ENCODE measurements at places on chromosomes 2 and 18.

- DNase-seq, result no peak
Observed at GRCh38 chr2:199907008-199907714, 3.9 kb upstream of the C2orf69 start.

GRCh38 chr2:226079196-226079595 lies 679.7 kb downstream of the NYAP2 start:
- DNase-seq, result no peak

GRCh38 chr2:38829971-38830370 lies 45.8 kb downstream of the DHX57 start:
- DNase-seq, result no peak

DNA sequence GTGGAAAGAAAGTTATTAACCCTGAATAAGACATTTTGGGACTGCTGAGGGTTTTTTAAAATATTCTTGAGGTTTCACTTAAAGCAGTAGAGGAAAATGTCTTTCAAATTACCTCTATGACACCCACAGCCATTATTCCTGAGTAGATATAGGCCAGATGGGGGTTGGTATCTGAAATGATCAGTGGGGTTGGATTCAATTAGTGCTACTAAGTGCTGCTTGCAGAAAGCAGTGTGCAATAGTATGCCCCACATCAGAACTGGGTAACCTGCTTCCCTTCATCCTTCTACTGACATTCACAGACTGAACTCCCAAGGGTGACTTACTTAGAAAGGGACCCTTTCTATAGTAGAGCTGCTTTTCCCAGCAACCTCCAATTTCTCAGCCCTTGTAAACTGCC lies 7.3 kb upstream of the ETAA1 start:
- no peak for DNase-seq

- no peak for DNase-seq
Observed at GRCh38 chr2:33765122-33765521, 166.0 kb upstream of the FAM98A start.

GRCh38 chr18:23422751-23423418 lies 30.2 kb upstream of the RIOK3 start:
- DNase-seq, result no peak

DNA sequence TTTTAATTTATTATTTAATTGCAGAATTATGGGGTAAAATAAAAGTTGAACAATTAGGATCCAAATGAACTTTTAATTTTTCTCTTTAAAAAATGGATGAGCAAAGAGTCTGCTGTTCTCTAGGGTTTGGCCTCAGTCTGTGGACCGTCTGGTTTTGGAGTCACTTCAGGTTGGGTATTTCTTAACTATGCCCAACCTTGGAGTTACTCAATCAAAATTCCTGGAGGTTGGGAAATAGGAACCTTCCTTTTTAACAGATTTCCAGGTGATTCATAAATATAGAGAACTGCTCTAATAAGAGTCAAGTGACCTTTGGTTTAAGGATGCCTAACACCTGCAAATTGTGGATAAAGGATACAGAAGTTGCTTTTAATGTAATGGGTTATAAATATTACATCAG lies 241.5 kb upstream of the GCFC2 start:
- DNase-seq, result no peak

DNA sequence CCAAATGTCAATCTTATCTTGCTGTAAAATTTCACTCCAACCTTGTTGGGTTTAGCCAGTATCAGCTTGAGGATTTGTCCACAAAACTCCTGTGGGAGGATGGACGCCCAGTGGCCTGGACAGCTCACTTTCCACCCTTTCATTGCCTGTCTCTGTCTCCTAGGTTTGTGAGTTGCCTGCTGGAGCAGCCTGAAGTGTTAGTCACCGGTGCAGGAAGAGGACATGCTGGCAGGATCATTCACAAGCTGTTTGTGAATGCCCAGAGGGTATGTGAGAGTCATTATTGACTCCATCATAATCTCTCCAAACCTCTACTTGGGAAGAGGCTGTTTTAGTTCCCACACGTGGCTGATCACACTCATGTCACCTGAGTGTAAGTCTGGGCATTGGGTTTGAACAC lies 112.3 kb downstream of the RAB3GAP1 start:
- no peak for DNase-seq

DNA sequence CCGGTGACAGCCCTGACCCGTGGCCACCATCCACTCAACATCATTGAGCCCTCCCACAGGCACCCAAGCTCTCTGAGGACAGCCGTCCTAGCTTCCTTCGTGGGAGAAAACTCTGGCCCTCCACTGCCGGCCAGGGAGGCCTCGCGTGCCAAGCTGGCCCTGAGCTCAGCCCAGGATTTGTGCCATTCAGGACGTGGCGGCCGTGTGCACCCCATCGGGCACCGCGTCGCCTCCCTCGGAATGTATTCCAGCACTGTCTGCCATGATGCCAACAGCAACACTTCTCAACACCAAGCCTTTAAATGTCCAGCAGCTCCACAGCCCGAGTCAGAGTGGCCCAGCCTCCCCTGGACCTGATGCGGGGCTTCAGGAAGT lies 35.7 kb downstream of the ZNF516 start:
- no peak for DNase-seq

- DNase-seq, result peak; percentile 73
Observed at GRCh38 chr2:190718652-190719526, 70.0 kb downstream of the NAB1 start.

- DNase-seq, result no peak
Observed at GRCh38 chr2:47488870-47489584, 86.1 kb downstream of the MSH2 start.

DNA sequence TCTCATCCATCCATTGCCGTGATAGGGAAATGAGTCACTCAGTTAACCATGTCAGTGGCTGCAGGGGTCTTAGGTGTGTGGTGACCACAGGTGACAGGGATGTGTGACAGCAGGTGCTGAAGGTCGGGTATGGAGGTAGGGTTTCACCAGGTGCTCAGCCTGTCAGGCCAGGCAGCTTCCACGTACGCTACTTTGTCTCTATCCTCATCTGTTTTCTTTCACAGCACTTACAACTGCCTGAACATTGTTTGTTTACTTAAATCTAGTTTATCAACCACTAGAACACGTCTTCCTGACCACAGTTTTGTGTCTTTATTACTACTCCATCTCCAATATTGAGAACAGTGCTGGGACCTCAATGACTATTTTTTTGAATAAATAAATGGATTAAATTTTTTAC lies 11.4 kb upstream of the UXS1 start:
- DNase-seq, result no peak

- no peak for DNase-seq
Observed at GRCh38 chr18:61394983-61395382, 61.8 kb downstream of the CDH20 start.

- no peak for DNase-seq
Observed at GRCh38 chr2:108262036-108262435, 22.3 kb downstream of the SULT1C3 start.

DNA sequence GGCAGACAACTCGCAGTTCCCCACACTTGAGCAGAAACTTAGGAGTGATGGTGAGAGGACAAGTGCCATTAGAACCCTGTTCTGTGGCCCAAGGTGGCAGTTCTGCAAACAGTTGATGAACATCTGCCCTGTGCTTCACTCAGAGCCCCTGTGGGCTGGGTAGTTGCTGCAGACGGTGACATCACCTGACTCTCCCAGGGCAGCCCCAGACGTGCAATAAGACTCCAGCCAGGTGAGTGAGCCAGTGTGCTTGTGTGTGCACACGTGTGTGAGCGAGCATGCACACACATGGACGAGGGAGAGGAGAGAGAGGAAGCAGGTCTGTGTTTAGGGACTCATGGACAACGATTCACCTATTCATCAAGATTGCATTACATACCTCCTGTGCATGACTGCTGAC lies 136.0 kb upstream of the GLI2 start:
- no peak for DNase-seq

GRCh38 chr2:69345434-69345833 lies 41.6 kb downstream of the GFPT1 start:
- DNase-seq, result peak; percentile 26

DNA sequence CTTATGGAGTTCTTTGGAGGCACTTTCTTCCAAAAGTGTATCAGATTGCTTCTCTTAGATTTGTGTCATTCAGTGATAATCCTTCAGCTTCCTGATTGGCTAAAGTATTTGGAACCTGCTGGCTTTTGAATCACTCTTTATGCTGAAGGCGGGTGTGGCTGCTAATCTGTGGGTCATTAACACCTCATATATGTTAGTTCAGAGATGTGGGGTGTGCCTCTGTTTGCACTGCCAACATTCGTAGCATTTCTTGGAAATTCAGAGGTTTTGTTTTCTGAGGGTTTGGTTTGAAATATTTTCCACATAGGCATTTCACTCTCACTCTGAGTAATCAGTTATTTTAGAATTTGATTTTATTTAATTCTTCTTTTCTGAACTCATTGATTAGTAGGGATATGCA lies 1604.4 kb upstream of the ACVR2A start:
- no peak for DNase-seq

GRCh38 chr2:64945973-64946768 lies 43.0 kb upstream of the SLC1A4 start:
- DNase-seq, result peak; percentile 66

DNA sequence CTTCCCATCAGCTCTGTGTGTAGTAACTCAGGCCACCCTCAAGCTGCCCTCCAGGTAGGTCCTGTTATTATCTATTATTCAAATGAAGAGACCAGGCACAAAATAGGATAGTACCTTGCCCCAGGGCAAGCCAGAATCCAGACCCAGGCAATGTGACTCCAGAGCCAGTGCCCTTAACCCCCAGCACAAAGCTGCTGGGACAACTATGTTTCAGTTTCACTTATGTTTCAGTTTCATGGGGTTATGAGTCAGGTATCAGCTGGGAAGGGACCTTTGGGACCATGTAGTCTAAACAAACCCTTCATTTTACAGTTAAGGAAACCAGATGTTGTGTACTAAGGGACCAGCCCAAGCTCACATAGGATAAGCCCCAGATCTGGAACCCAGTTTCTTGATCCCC lies 10.0 kb downstream of the HK2 start:
- DNase-seq, result peak; percentile 30

DNA sequence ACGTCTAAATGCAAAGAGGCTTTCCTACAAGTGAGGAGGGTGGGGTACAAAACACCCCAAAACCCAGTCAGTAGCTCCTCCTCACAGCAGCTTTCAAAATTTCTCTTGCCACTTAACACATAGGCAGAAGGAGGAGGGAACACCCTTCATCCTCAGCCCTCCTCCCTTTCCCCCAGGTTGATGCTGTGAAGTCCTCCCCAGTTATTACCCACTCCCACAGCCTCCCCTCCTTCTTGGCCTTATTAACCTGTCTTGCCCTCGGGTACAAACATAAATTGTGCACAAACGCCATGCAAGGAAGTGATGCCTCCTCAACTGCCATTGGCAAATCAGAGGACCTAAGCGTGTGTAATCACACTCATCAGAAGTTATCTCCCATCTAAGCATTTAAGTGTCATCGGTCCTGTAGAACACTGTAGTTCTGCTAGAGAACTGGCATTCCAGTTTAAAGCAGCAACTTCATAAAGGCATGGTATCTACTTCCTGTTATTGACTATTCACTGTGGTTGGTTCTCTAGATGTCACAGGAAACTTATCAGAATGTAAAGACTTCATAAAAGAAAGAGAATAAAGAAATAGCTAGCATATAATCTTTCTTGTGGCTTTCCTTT lies at the start of gene DSC1:
TSS of gene DSC1 (minus strand) at position 32 of the 611 bp plus-strand sequence. CDS start 262 bp downstream, outside the sequence.
- DNase-seq, result no peak

GRCh38 chr2:70643715-70644114 lies 90.1 kb upstream of the TGFA start:
- DNase-seq, result no peak

GRCh38 chr2:218024871-218025270 lies 22.1 kb upstream of the TNS1 start:
- DNase-seq, result no peak

DNA sequence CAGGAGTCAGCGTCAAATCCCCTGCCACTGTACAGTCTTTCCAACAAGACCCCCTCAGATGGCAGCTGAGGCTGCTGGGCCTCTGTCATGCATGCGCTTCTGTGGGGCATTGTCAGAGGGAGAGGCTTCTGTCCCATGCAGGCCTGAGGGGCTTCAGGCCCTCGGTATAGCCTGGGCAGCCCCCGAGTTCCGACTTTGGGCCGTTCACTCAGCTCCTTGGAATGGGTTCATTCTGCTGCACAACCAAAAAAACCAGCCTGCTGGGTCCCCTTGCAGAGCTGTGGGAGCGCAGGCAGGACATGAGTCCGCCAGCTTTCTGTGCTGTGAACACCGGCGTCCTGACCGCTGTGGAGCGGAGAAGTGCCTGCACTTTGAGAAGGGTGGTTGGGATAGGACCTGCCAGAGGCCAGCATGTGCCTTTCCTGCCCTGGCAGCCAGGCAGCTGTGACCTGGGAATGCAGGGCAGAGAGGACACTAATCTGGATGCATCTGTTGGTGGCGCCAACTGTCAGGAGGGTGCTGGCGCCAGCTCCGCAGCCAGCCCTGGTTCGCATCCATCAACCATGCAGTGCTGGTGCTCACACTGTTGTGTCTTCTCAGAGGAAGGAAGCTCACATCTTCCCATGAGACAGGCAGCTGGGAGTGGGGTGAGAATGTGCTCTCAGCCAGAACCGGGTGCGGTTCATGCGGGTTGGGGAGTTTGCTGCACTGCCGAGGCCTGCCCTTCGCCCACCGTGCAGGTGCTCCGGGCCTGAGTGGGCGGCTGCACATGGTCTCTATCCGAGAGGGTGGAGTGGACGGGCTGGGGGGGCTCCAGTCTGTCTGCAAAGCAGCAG lies 14.3 kb downstream of the ARHGEF4 start:
- no peak for DNase-seq

DNA sequence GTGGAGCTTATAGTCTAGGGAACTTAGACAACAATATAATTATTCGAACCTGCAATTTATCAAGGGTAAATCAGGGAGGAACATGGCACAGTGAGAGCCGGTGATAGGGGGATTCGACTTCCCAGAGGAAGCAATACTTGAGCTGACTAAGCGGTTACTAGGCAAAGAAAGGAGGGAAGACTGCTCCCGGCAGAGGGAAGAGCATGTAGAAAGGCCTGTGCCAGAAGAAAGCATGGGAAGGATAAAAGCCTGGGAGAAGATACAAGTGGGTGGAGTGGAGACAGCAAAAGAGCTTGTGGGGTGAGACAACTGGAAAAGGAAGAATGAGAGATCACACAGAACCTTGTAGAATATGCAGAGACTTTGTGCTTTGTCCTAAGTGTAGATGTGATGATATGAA lies 93.3 kb downstream of the MARCHF4 start:
- DNase-seq, result no peak

GRCh38 chr2:230360028-230360427 lies 33.0 kb downstream of the SP140L start:
- no peak for DNase-seq

GRCh38 chr18:53799134-53799533 lies 425.3 kb downstream of the MBD2 start:
- no peak for DNase-seq

DNA sequence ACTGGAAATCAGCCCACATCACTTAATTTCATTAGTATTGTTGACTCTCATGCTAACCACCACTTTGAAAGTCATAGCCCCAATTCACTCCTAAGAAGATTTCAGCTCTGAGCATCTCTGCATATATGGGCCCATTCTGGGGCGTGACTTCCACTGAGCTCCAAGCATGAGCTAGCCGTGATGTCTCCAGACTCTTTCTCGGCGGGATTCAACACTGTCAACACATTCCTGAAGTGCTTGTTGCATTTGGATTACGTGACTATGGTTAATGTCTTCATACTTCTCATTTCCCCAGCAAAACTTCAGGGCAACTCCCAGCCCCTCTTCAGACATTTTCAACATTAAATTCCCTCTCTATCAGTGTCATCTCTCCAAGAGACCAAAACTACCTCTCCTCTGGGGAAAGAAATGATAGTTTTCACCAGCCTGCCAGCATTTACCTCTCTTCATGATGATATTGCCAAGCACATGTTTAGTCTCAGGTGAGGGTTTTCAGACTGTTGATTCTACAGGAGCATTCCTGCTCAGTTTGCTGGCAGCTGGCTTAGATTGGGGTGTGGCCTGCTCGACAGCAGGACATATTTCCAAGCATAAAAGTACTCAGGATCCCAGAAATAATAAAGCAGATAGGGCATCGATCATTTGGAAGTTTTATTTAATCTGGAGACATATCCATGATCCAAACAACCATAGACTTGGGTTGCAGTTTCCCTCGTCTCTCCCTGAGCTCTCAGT lies 81.7 kb downstream of the FEZ2 start:
- no peak for DNase-seq
